Smooth muscle cell of trachea (primary cell): ENCODE measurements at places on chromosomes 12 and 14. TPM values are rescaled to one million over a fixed set of nuclear protein-coding genes. Genes with fewer than 3 reads are reported as not detected.

SERPINA10 gene
- total RNA-seq, result 0.17 TPM in 1 of 2 replicates, not detected in the other

PMCH gene
- total RNA-seq, result not detected in 2 replicates

CCDC196 gene
- not detected in 2 replicates for total RNA-seq

ANKS1B gene
- 0.66 and 0.87 TPM in 2 replicates for total RNA-seq

CHD8 gene
- 57.4 and 64.6 TPM in 2 replicates for total RNA-seq

TAS2R7 gene
- total RNA-seq, result not detected in 2 replicates

OR4K14 gene
- total RNA-seq, result not detected in 2 replicates

DPF3 gene
- 7.9 and 13.9 TPM in 2 replicates for total RNA-seq

EML1 gene
- 72.9 and 163 TPM in 2 replicates for total RNA-seq

ADCY6 gene
- total RNA-seq, result 44.5 and 72.6 TPM in 2 replicates

SIRT4 gene
- total RNA-seq, result 1.8 and 1.9 TPM in 2 replicates

FZD10 gene
- not detected in 2 replicates for total RNA-seq

CLEC2B gene
- total RNA-seq, result 14.2 and 19.3 TPM in 2 replicates

TAS2R10 gene
- 0.99 and 1.6 TPM in 2 replicates for total RNA-seq

GLT8D2 gene
- 48.5 and 66.3 TPM in 2 replicates for total RNA-seq

KCNC2 gene
- not detected in 2 replicates for total RNA-seq

GPR132 gene
- total RNA-seq, result 0.15 and 0.33 TPM in 2 replicates

SERPINA9 gene
- total RNA-seq, result 0.50 TPM in 1 of 2 replicates, not detected in the other

TOMM20L gene
- total RNA-seq, result not detected in 2 replicates

GPR135 gene
- 3.9 and 4.1 TPM in 2 replicates for total RNA-seq

FAM186B gene
- 0.29 and 0.99 TPM in 2 replicates for total RNA-seq

SPTB gene
- total RNA-seq, result under 0.01 TPM in 1 of 2 replicates, not detected in the other
